ENCODE measurements at places on chromosomes 3 and 15. TPM values are rescaled to one million over a fixed set of nuclear protein-coding genes. Genes with fewer than 3 reads are reported as not detected.

DNA sequence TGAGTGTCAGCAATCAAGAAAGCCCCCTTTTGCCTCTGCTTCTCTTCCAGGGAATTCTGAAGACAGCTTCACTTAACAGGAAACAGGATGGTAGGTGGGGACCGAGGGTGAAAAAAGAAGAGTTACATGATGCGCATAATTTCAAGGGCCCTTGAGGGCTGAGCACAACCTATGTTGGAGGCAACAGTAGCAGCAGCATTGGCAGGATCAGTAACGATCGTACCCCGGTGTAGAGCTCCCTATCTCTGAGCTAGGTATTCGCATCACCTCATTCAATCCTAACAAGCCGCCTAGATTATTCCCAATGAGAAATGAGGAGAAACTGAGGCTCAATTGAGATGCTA lies 432 bp upstream of the RAD54L2 start:
- H3K27ac ChIP-seq = peak overlapping the region; percentile 67
- H3K27me3 ChIP-seq = no peaks in the 10 kb centered on the region
- DNase-seq = peak; percentile 14
- no peaks in the 10 kb centered on the region for H3K36me3 ChIP-seq

GRCh38 chr3:114336122-114336697 lies 42.4 kb downstream of the TIGIT start:
- peaks cover 61% of the 10 kb centered on the region for H3K4me1 ChIP-seq
- no peak overlapping the region for H3K27ac ChIP-seq
- H3K4me3 ChIP-seq = no peak overlapping the region
- no peaks in the 10 kb centered on the region for H3K27me3 ChIP-seq
- DNase-seq = no peak

GRCh38 chr15:92631721-92632120 lies 23.9 kb downstream of the FAM174B start:
- no peaks in the 10 kb centered on the region for H3K4me1 ChIP-seq
- no peak for DNase-seq
- no peak overlapping the region for H3K4me3 ChIP-seq
- no peaks in the 10 kb centered on the region for H3K36me3 ChIP-seq

DNA sequence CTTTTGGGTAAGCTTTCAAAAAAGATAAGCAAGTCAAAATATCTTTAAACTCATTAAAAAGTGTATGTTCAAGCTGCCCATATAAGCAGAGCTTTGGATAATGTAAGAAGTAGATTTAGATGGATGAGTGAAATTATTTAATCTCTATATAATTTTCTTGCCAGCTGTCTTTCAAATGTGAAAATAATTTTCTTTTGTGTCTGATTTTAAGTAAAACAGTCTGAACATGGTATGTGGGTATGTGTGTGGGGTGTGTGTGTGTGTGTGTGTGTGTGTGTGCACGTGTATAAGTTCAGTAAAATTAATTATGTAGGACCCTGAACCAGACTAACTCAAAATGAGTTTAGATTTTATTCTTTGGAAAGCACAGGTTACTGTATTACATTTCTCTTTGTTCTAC lies 155.2 kb upstream of the CGNL1 start:
- H3K36me3 ChIP-seq = no peaks in the 10 kb centered on the region
- no peak overlapping the region for H3K27ac ChIP-seq
- DNase-seq = no peak
- no peaks in the 10 kb centered on the region for H3K27me3 ChIP-seq

GRCh38 chr15:61828008-61828407 lies 232.2 kb downstream of the VPS13C start:
- H3K27ac ChIP-seq = no peak overlapping the region
- no peak overlapping the region for H3K4me3 ChIP-seq
- no peaks in the 10 kb centered on the region for H3K27me3 ChIP-seq
- H3K36me3 ChIP-seq = no peaks in the 10 kb centered on the region
- no peak for DNase-seq

GRCh38 chr3:713006-713621 lies 379.7 kb upstream of the CNTN6 start:
- no peak overlapping the region for H3K27ac ChIP-seq
- H3K4me3 ChIP-seq = no peak overlapping the region
- H3K36me3 ChIP-seq = no peaks in the 10 kb centered on the region
- DNase-seq = no peak
- no peaks in the 10 kb centered on the region for H3K4me1 ChIP-seq

DNA sequence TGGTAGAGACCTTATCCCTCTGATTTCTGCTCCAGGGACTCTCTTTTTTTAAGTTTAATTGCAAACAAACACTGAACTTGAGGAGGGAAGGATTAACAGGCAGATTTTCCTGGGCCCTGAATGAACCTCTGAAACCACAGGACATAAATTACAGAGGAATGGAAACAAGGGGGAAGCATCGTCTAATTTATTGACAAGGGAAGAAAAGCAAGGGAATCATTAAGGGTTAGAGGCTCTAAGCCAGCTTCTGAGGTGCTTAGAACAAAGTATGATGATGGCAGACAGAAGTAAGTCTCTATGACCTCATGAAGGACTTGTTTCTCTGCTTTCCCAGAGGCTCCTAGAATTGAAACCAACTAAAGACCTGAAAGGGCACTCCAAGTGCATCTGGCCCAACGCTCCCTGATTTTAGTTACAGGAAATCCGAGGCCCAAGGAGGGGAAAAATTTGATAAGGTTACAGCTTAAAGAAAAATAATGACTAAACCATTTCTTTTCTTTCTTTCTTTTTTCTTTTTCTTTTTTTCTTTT lies 244.7 kb upstream of the NR2E3 start:
- H3K36me3 ChIP-seq = no peaks in the 10 kb centered on the region
- DNase-seq = no peak
- no peaks in the 10 kb centered on the region for H3K27me3 ChIP-seq
- no peaks in the 10 kb centered on the region for H3K4me1 ChIP-seq
- H3K4me3 ChIP-seq = no peak overlapping the region

DNA sequence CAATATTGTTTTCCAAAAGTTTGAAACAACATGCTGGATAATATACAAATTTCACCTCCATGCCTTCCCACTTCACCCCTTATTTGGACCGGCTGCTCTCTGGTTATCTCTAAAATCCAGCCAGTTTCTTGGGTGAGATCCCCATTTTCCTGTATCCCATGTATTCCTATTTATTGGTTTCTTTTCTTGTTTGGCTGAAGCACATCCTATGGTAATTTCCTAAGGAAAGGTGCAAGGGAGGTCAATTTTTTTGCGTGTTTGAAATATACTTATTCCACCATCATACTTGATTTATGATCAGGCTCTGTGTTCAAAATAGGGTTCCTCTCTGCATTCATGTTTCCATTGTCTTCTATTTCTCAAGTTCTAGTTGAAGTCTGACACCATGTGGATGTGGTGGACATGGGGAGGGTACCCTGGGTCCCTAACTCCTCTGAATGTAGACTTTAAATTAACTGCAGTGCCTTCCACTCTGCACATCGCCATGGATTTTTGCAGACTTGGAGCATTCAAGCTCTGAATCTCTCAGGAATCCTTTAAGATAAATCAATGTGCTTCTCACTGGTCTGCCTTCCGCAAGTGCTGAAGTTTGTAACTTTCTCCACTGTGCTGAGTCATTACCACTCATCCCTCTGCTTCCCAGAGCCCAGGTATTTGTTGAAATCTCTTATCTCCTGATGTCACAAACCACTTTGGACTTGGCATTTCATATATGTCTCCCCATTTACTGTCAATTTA lies 52.1 kb upstream of the TLE3 start:
- no peaks in the 10 kb centered on the region for H3K27me3 ChIP-seq
- no peaks in the 10 kb centered on the region for H3K4me1 ChIP-seq
- no peak overlapping the region for H3K27ac ChIP-seq
- no peak for DNase-seq

DNA sequence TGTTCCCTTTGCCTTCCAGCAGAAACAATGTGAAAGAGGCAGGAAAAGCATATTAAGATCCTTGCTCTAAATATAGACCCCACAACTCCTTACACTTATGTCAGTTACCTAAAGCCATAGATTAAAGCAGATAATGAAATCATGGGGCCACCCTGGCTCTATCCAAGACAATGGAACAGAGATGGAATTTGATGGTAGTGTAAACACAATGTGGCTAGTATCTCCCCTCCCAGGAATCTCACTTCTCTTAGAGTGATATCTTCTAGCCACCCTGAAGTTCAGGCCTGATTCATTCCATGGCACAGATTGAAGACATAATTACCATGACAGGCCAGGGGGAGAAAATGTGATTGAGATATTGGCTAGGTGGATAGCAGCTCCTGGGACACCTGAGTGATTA lies 32.6 kb downstream of the GALNT15 start:
- H3K27ac ChIP-seq = no peak overlapping the region
- H3K4me1 ChIP-seq = no peaks in the 10 kb centered on the region
- no peaks in the 10 kb centered on the region for H3K36me3 ChIP-seq
- no peaks in the 10 kb centered on the region for H3K27me3 ChIP-seq

DNA sequence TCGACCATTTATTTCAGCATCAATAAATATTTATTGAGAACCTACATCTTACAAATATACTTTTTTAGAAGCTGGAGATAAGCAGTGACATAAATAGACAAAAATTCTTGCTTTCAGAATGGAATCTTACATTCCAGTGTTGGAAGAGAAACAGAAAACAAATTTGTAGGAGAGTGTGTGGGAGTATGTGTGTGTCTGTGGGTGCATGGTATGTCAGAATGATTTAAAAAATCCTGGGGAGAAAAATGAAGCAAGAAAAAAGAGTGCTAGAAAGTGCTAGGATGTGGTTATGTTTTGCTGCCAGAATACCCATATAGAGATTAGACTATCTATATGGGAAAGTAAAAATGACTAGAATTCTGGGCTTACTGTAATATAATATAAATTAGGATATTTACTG lies 561.7 kb upstream of the SGO1 start:
- H3K4me1 ChIP-seq = no peaks in the 10 kb centered on the region
- H3K27me3 ChIP-seq = no peaks in the 10 kb centered on the region
- H3K27ac ChIP-seq = no peak overlapping the region
- no peak overlapping the region for H3K4me3 ChIP-seq
- no peak for DNase-seq

DNA sequence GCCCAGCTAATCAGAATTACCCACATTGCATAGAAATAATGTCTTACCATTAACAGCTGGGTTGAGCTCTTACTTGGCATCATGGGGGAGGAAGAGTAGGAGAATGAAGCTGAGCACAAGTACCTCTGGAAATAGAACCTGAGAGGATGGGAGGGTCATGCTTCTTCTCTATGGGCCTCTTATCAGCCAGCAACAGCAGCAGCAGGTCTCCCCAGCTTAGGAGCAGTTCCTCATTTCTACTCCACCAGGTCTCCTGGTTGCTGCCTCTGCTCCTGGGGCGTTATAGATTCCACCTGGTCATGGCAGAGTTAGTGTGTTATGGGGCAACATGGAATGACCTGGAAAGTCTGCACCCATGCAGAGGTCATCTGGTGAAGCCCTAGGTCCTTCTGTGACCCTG lies 3.4 kb downstream of the FSD2 start:
- no peak overlapping the region for H3K27ac ChIP-seq
- no peak overlapping the region for H3K4me3 ChIP-seq
- H3K4me1 ChIP-seq = no peaks in the 10 kb centered on the region
- no peak for DNase-seq
- peaks cover 7% of the 10 kb centered on the region for H3K27me3 ChIP-seq
- H3K36me3 ChIP-seq = no peaks in the 10 kb centered on the region

The RARB gene
- total RNA-seq = not detected

The SMC4 gene
- total RNA-seq = 72.0 TPM

The MORC1 gene
- total RNA-seq = not detected

The TM4SF1 gene
- not detected for total RNA-seq
